ENCODE measurements at places on chromosomes 5 and 9.

- DNase-seq = no peak
Measured at GRCh38 chr5:53128481-53128880, 18.9 kb upstream of the MOCS2 start.

- no peak for DNase-seq
Measured at GRCh38 chr5:126435714-126436113, 12.5 kb downstream of the GRAMD2B start.

DNA sequence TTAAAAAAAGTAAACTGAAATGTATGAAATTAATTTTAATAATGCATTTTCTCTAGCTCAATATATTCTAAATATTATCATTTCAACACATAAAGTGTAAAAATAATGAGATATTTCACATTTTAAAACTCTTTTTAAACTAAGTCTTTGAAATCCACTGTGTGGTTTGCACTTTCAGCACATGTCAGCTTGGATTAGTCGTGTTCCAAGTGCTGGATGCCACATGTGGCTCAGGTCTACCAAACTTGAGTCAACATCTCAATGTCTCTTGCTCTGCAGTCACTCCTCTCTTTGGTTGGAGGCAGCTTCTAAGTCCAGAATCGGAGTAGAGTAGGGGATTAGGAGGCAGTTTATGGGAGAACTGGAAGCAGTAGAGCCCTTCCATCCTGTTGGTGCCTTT is 173.7 kb upstream of the ANKRD55 start:
- DNase-seq = no peak

- no peak for DNase-seq
Measured at GRCh38 chr9:3807601-3808000, 281.8 kb upstream of the RFX3 start.

All from NCI-H2227 treated with DMSO at 0.1 percent for 48 hours (cell line).